ENCODE measurements at places on chromosomes 4 and X.

- peak; percentile 19 for DNase-seq
These were observed 20.6 kb upstream of the CLDN24 start for GRCh38 chr4:183342541-183343533.

DNA sequence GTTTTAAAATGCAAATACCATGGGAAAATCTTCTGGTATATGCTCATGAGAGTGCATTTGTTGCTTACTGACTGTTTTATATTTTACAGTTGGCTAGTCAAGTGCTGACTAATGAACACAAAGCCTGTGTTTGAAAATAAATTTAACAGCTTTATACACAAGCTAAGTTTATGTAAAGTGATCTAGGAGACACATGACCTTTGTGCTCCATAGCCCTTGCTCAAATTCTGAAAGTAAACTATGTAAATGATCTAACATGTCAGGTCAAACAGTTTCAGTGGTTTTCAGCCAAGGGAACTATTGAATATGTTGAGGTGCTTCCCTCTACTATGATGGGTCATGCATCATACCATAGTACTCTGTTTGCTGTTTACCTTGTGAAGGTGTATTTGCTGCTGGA is 36.7 kb downstream of the DIAPH2 start:
- DNase-seq = no peak

DNA sequence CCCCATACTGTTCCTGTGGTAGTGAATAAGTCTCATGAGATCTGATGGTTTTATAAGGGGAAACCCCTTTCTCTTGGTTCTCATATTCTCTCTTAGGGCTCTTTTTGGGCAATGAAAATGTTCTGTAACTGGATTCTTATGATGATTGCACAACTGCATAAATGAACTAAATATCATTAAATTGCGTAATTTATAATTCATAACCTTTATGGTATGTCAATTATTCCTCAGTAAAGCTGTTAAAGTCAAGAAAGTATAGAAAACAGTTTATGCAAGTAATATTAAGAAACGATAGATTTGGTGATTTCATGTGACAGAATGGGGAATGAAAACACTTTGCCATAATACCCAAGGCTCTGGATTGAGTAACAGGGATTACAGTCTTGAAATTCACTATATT is 33.5 kb upstream of the SPANXD start:
- DNase-seq = no peak

DNA sequence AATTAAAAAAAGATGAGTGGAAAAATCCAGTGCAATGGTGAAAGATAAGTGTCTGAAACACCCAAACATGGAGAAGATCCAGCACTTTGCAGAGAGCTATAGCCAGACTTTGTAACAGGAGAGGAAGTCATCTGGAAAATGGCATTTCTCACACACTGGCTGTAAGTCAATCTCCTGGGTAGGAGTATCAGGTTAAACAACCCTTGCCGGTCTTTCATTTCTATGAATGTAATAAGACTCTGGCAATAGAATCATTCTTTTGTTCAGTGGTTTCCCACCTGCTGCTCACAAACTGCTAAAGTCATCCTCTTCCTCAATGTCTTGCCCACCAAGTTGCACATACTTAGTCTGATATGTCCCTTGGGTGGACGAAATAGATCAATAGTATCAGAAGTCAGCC is 94.0 kb upstream of the ATP8A1 start:
- no peak for DNase-seq

Data from left ventricle myocardium inferior (tissue), 1 donor.